AG08395 (cell line): ENCODE measurements at places on chromosomes 12 and 14.
A peak's percentile ranks its signal among the peaks of the same experiment; 100 is the strongest.

- DNase-seq, result no peak
These were observed 315.6 kb upstream of the PRKD1 start for GRCh38 chr14:30243207-30243606.

- DNase-seq, result no peak
These were observed 179.3 kb downstream of the ADCK1 start for GRCh38 chr14:77979171-77979570.

GRCh38 chr12:27999970-28000369, 27.4 kb upstream of the PTHLH start:
- DNase-seq, result peak; percentile 18

DNA sequence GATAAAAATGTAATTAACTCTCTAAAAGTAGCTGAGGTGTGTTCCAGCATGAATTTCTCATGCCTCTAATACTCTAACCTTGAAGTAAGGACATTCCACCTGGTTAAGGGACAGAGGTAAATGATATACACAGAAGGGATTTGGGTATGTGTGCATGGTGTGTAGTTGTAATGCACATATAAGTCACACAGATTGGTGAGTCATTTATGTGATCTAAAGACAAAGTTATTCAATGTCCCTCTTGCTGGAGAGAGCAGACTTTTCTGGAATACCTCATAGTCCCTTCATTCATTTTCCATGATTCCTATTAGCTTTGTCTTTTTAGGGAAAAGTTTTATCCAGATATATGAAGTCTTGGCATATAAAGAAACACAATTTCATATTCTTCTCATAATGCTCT, 234.9 kb downstream of the SNAPC1 start:
- no peak for DNase-seq

DNA sequence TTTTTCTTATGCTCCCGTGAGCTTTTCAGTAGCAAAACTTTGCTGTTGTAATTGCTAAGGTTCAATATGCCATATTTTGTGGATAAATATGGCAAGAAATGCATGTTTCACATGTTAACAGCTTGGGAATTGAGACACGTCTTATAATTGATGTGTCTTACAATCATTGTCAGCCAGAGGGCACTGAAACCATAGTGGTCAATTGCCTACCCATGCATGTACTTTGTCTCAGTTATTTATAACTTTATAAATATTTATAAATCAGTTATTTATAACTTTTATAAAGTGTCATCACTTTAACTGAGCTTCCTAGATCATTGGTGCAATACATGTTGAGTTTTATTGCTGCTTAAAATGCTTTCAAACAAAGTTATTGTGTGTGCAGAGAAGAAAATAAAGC, 82.0 kb downstream of the CATSPERB start:
- peak; percentile 58 for DNase-seq

DNA sequence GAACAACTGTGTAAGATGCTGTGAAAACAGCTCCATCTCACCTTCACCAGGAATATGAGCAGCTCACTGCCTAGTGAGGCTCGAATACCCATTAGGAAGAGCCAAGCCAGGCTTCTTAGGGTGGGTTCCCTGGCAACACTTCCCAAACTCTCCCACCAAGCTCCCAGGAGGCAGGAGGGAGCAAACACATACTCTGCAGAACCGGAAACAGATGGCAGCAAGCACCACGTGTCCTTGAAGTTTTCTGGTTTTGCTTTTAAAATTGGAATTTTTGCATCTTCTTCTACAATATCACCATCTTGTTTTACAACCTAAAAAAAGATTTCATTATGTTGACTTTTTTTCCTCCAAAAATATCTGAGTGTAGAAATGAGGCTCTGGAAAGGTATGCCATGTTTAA, 186.7 kb downstream of the ZFP36L1 start:
- DNase-seq, result no peak

DNA sequence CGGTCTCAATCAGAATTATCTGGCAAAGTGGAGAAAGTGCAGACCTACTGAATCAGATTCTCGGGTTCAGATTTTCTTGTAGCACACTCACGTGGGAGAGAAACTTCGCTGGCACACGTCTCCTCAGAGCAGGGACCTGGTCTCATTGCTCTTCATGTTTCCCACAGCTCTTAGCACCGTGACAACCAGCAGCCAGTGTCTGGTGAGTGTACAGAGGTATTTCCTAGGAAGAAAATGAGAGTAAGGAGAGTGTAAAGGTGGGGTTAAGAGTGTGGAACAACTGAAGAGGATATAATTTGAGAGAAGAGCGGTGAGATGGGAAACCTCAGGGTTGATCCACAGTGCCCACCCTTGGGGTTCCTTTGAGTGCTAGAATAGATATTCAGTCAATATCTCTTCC, 89.2 kb downstream of the ARF6 start:
- no peak for DNase-seq
